ENCODE measurements at places on chromosomes 4 and X.

- no peak for DNase-seq
These were observed 89.4 kb upstream of the TLL1 start for GRCh38 chr4:165783626-165784025.

DNA sequence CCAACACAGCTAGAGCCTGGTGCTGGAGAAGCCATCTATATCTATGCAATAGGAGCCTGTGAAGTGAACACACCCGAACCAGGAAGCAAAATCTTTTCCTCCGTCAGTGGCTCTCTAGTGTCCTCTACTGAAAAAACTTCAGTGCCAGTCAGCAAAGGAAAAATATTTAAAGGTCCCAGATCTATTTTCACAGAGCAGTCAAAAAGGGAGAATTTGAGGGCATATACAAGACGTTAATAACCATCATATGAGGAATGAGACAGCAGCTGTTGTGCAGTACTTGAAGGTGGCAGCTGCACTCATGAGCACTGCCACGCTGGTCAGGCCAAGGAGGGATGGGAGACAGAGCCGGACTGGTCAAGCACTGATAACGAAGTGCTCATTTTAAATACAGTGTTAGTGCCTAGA lies 14.4 kb downstream of the MCUB start:
- DNase-seq, result peak; percentile 57

DNA sequence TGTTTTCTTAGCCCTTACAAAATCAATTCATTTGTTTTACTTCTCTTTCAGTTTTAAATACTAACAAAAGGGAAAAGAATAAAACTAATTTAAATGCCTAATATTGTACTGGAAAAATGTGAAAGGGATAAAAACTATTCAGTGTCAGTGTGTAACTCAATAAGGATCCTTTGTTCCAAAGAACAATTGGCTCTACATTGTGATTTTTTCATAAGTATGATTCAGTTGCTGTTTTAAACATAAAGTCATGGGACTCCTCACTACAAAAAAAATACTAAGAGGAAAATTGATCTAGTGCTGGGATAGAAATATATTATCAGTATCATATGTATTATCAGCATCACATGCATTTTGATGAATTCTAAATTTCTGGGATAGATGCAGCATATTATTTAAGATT lies 199.4 kb upstream of the TRAM1L1 start:
- no peak for DNase-seq

- DNase-seq, result peak; percentile 80
These were observed 82.9 kb downstream of the STOX2 start for GRCh38 chr4:183987987-183988392.

DNA sequence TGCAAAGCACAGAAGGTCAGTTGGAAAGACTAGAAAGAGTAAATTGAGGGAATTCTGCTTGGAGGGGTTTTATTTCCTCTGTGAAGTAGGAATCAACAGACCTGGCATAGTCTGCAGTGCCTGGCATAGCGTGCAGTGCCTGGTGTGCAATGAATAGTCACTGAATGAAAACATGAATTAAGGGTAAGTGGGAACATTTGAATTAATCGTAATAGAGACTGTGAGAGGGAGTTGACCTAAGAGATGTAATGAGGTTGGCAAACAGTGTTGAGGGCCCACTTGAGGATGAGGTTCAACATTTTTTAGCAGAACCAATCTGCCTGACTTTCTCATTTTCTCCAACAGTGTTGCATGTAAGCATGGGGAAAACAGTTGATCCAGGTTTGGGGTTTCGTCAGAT lies 377.2 kb upstream of the FTHL17 start:
- no peak for DNase-seq

DNA sequence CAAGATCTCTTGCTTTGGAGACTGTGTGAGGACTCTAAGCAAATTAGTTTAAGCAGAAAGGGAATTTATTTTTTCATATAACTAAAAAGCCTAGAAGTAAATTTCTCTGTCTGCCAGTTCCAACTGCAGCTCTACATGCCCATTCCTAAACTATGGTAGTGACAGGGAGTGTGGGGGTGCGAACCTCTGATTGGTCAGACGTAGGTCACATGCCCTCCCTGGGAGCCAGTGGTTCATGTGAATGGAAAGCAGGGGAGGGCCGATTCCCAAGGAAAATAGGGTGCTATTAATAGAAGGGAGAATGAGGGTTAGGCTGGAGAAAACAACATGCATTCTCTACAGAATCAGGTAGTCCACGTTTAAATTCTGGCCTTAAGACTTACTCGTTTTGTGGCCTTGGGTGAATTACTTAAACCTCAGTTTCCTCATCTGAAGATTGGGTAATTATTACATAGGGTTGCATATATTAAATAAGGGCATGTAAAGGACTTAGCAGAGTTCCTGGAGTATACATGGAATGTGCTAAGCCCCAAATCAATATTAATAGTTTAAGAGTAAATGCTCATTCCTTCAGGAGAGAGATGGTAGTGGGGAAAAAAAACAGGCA lies 7.2 kb downstream of the RAB33B start:
- DNase-seq, result no peak

DNA sequence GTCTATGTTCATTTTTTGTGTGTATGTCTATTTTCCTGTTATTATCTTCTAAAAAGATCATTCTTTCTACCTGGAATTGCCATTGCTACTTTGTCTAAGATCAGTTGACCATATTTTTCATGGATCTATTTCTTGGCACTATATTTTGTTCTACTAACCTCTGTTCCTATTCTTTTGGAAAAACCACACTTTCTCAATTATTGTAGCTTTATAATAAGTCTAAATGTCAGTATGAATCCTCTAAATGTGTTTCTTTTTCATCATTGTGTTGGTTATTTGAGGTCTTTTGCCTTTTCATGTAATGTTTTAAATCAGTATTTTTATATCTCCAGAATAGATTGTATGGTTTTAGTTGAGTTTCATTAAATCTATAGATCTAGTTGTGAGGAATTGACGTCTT lies 798.3 kb downstream of the FAT4 start:
- no peak for DNase-seq

GRCh38 chr4:129515356-129515755 lies 419.4 kb downstream of the C4orf33 start:
- no peak for DNase-seq

GRCh38 chrX:74242050-74242449 lies 61.9 kb upstream of the ZCCHC13 start:
- DNase-seq, result no peak

DNA sequence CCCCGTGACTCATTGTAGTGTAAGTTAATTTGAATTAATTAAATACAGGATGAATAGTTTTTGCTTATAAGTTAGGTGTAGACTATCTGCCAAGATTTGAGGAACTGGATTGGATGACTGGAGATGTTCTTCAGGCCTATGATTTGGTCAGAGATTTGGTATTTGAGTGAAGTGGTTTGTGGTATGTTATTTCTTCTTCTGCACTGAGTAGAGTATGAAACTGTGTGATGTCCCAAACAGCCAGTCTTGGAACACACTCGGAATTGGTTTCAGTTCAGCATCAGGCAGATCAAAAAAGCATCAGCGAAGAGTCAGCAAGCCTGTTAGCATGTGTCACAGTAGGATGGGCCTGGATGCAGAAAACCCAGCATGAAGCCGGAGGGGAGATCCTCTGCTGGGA lies 294.1 kb downstream of the ARHGAP10 start:
- DNase-seq, result no peak
